ENCODE measurements at places on chromosomes 2 and 18.

DNA sequence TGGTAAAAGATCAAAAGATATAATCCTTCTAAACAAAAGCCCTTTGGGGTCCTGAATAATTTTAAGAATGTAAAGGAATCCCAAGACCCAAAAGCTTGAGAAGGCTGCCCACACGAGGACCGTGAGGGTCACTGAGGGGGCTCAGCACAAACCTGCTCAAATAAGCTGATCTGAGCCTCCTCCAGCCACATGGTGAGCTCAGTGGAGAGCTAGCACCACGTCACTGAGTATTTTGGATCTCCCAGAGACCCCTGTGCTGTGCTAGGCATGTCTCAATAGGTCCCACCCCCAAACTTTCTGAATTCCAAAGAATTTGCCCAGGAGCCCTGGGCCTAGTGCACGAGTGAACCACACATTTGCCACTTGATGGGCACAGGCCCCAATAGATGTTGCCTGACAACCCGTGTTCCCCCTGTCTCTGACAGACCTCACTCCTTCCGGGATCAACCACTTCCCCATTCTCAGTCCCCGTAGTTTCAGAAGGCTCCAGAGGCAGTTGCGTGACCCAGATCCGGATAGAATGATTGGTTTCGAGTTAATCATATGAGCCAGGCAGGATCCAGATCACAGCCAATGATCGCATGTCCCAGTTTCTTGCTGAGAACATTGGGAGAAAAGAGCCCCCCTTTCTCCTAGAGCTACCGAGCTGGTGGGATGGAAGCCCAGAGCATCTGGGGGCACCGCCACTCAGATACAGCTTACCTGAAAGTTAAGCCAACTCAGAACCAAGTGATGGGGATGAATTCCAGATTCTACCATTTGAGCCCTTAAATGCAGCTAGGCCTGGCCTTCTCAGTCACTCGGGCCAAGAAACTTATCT lies 203.8 kb downstream of the TNS1 start:
- peak; percentile 66 for DNase-seq

DNA sequence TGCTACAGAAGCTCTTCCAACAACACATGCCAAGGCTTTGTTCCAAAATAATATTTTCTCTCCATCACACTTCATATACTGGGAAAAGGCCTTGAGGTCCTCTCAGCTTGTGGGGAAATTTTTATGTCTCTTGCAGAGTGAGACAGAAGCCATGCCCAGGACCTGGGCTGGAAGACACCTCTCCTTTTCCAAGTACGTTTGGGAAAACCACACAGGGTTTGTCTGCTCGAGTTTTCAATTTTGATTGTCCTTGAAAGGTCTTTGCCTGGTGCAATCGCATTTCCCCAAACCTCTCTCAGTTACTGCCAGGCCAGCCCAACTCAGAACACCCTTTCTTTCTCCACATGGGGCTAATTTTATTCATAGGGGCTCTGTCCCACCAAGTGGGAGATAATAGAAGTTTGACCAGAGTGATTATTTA lies 272.2 kb downstream of the OSR1 start:
- DNase-seq: no peak

DNA sequence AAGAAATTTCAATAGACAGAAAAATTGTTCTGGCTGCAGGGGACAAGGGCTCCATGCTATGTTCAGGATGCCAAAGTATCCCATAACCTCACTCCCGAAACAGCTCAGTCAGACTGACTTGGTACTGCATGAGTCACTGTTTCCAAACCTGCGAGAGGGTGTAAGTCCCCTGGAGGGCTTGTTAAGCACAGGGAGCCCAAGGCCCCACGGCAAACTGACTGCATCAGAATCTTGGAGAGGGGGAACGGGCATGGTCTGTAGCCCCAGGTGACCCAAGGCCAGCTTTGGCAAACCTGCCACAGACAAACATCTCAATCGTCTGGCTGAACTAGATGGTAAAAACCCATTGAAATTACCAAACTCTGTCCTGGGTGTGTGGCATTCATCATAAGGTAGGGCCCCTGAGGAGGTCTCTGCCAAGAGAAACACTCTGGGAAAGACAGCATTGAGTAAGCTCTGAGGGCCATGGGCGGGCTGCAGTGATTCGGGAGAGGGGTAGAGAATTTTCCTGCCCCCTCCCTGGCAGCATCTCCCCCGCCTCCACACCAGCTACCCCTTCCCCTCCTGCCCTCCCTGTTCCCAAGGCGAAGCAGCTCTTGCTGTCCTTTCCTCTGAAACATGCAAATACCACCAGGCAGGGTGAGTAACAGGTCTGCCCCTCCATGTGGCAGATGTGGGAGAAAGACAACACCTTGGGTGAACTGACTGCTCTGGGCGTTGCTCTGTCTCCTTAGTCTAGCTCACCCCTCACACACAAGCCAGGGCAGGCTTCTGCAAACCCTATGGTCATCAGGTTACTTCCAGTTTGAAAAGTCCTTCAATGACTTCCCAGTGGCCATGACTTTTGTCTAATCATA lies 274.7 kb upstream of the SIX2 start:
- no peak for DNase-seq

GRCh38 chr18:51278045-51278649 lies 80.7 kb upstream of the MEX3C start:
- DNase-seq: no peak

GRCh38 chr2:18500333-18500732 lies 60.1 kb downstream of the RDH14 start:
- DNase-seq: no peak

- DNase-seq: no peak
These were observed 383.8 kb downstream of the NRXN1 start for GRCh38 chr2:50648041-50648700.

GRCh38 chr2:101231937-101232730 lies 20.6 kb upstream of the CNOT11 start:
- no peak for DNase-seq

DNA sequence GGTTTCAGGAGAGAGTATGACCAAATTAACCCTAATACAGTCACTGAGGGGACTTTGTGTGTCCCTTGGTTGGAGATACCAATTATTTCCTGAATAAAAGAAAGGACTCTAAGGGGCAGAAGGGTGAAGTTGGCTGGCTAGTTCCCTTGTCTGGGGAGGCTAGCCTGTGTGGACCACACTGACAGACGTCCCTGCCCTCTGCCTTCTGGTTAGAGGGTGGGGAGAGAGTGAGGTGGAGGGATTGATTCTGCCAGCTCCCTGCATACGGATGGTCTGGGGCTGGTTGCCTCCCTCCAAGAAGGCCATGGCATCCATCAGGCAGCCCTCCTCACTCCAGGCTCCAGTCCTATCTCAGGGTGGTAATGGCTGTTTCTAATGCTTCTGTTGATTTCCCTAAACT lies 37.4 kb upstream of the AFF3 start:
- DNase-seq: no peak

DNA sequence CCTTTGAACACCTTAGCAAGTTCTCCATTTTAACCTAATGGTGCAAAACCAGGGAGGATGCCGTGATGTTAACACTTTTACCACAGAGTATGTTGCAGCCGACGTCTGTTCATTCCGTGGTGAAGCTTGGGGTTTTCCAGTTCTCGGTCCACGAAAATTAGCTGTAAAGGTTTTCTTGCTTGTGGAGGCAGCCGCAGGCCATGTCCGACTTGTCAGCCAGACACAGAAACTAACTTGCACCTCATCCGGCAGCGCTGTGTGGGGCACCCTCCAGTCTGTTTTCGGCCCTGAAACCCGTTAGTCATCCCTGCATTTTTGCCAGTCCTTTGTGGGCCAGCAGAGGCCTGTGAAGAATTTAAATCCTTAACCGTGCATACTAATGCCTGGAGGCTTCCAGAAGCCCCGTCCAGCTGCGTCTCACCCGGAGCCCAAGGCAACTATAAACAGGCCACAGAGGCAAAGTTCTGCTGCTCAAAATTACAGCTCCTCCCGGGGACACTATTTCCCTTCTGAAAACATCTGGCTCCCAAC lies 70.6 kb downstream of the SH3YL1 start:
- no peak for DNase-seq

DNA sequence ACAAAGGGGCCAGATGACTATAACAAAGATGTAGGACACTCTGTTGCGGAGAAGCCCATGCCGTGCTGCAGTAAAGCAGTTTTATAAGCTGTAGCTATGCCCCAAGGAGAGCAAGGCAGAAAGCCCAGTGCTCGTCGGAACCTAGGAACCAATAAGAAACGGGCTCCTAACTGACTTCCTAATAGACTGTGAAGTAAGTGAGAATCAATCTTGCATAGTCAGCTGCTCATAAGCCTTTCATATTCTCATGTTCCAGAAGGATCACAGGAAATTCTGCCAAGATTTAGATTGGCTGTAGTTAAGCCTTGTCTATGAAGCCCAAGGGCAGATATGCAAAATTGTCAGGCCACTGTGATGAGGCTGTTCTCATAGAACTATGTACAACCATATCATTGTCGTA lies 98.4 kb downstream of the RTTN start:
- DNase-seq: no peak

DNA sequence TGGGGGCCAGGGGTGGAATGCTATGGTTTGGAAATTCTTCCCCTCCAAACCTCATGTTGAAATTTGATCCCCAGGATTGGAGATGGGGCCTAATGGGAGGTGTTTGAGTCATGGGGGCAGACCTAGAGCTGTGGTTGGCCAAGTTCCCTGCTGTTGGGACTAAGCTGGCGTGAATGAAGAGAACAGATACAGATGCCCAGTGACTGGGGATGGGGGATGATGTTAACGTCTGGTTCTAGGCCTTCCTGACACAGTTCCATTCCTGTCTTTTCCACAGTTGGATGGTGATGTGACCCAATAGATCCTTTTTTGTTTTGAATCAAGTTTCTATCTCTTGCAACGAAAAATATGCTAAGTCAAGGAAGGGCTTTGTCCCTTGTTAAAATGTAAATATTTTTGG lies 23.7 kb downstream of the KLHL23 start:
- DNase-seq: no peak

DNA sequence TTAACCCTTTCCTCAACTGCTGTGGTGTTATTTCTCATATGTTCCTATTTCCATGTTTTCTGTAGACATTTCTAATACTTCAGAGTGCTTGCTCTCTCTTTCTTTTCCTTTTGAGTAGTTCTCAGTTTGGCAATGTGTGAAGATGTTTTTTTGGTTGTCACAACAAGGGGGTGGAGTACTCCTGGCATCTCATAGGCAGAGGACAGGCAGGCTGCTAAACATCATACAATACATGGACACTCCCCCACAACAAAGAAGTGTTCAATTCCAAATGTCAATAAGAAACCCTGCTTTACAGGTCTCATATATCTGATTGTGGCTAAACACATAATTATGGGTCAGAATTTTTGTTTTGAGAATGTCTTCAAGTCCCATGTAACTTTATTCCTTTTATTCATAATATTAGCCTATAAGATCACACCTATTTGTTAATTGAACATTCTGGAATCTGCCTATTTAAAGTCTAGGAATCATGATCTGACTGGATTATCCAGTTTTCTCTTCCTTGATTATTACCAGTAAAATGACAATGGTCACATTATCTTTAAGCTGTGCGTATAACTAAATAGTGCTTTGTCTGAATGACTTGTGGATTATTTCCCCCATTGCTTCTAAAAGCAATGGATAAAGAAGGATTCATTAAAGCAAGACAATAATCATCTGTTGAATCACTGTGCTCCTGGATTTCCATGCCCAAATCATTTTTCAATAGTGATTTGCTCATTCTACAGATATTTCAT lies 46.8 kb upstream of the ITPRID2 start:
- DNase-seq: no peak

GRCh38 chr2:176099728-176100546 lies at the start of gene HOXD12:
Gene HOXD12, plus strand, starts transcription at chr2:176099795. Its CDS starts 7 bp downstream, at chr2:176099802.
- DNase-seq: no peak

GRCh38 chr2:203861607-203862006 lies 6.0 kb upstream of the CTLA4 start:
- no peak for DNase-seq

DNA sequence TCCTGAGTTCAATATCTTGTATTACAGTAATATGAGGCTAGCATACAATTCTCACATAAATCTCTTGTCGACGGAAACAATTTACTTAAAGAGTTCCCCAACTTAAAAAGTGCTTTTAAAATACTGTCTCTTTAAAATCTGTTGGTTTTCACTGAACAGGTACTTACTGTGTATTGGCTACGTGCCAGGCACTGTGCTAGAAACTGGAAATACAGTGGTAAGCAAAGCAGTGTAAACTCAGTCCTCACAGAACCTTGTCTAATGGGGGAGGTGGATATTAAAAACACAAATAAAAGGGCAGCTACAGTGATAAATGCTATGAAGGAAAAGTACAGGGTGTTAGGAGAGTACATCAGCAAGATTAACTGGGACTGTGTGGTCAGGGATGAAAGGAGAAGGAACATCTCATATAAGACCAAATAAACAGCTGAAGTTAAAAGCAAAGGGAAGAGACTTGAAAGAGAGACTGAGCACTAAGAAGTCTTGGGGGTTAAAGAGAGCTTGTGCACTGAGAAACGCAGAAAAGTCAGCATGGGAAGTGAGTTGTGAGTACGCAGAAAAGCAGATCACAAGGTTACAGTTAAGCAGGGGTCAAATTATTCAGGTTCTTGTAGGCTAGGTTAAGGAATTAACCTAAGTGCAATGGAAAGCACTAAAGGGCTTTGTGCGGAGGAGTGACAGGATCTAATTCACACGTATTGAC lies 52.5 kb downstream of the USP40 start:
- no peak for DNase-seq

DNA sequence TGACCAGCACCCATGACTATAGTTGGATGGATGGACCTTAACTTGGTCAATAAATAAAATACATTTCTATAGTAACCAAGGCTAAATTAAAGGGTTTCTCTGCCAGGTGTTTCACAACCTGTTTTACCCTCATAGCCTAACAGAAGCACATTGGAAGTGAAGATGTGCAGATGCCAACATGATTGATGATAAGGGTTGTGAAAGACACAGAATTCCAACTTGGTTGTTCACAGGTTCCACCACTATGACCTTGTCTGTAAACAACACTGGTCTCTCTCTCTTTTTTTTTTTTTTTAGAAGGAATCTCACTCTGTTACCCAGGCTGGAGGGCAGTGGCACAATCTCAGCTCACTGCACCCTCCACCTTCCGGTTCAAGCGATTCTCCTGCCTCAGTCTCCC lies 37.5 kb upstream of the PTH2R start:
- DNase-seq: no peak

- no peak for DNase-seq
These were observed 110.1 kb downstream of the LYPD1 start for GRCh38 chr2:132559921-132560320.

GRCh38 chr2:140918426-140918825 lies 1212.4 kb downstream of the LRP1B start:
- no peak for DNase-seq

- DNase-seq: no peak
These were observed 25.3 kb downstream of the GPR55 start for GRCh38 chr2:230899786-230900185.

Data from SIG-M5 (cell line).